ENCODE measurements at places on chromosomes 16 and 17.

DNA sequence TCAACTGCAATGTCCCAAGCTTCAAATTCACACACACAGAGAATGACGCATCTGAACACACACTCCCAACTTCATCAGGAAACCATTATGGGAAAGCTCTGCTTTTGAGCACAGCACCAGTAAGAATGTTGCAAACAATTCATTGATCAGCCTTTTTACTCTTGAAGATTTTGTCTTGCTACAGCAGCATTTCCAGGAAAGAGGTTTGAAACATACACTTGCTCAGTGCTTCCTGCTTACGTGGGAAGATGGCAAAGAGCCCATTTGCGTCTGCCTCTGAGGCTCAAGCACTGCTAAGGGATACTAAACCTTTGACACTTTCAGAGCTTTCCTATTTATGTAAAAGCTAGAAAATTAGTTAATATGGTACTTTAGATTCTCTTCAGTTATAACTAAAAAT, 77.2 kb upstream of the MON1B start:
- no peak for DNase-seq

GRCh38 chr16:27508476-27508875, 41.2 kb downstream of the GTF3C1 start:
- no peak for DNase-seq

DNA sequence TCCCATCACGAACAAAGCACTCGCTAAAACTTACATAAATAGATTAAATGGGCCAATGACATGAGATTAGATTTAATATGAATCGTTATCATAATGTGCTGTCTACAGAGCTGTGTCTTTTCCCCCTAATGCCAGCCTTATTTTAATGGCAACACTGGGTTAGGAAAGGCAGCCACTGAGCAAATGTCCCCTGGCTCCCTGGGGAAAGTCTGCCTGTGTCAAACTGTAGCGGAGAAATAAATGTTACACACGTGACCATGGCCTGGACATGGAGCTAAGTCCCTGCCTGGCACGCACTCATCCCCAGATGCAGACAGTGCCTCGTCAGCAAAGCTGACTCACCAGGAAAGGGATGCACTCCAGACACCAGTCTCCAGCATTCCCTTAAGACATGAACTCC, 61.3 kb upstream of the SDK2 start:
- DNase-seq = peak; percentile 70

- no peak for DNase-seq
These were observed 19.3 kb downstream of the CHMP6 start for GRCh38 chr17:81010935-81011334.

DNA sequence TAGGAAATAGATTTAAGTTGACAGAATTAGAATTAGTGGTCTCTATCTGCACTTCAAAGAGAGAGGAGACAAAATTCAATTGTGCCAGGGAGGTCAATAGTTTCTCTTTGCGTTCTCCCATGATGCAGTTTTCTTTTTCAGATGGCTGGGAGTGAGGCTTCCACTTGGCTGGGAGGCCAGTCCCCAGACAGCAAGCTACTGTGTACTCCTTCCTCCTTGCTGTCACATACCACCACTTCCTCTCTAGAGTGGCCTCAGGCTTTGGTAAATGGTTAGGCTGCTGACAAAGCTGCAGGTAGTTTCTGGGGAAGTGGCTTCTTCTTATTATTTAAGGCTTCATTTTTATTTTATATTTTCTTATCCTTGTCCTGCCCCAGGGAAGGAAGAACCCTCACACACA, 106.2 kb upstream of the HS3ST4 start:
- DNase-seq = no peak

- no peak for DNase-seq
These were observed 4.4 kb upstream of the OR1F1 start for GRCh38 chr16:3183445-3184139.
